Common myeloid progenitor, CD34-positive (primary cell): ENCODE measurements at places on chromosomes 6 and 20.

- peaks cover 2% of the 10 kb centered on the region for H3K27me3 ChIP-seq
- no peak overlapping the region for H3K27ac ChIP-seq
- no peak overlapping the region for H3K4me3 ChIP-seq
- no peaks in the 10 kb centered on the region for H3K36me3 ChIP-seq
Measured at GRCh38 chr6:166052837-166053236, 114.8 kb downstream of the TBXT start.

DNA sequence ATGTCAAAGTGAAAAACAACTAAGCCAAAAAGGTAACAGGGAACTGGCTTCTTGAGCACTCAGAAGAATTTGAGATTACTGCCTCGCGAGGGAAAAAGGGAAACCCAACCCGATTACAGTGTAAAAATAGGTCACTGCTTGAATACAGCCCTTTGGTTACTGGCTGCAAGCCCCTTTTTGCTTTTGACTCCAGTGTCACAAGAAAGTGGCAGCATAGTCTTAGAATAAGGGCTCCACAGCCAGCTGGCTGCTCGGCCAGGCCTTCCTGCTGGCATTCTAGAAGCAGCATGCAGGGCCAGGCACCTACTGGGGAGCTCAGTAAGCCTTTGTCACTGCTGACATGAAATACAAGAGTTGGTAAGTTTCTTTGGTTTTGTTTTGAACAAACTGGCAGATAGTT is 83.0 kb downstream of the ZHX3 start:
- H3K4me1 ChIP-seq = peaks cover 4% of the 10 kb centered on the region
- H3K27ac ChIP-seq = no peak overlapping the region
- H3K36me3 ChIP-seq = peaks cover 2% of the 10 kb centered on the region
- no peaks in the 10 kb centered on the region for H3K27me3 ChIP-seq
- DNase-seq = no peak

DNA sequence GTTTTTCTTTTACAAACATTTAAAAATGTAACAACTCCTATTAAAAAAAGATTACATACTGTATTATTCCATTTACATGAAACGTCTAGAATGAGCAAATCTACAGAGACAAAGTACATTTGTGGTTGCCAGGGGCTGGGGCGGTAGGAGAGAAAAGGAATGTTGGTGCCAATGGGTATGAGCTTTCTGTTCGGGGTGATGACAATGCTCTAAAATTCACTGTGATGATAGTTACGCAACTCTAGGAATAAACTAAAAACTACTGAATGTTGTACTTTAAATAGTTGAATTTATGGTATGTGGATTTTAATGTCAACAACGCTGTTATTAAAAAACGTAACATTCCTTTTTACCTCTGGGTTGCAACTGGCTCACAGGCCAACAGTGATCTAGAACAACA is 211.1 kb downstream of the GMDS start:
- H3K27me3 ChIP-seq = no peaks in the 10 kb centered on the region
- H3K36me3 ChIP-seq = no peaks in the 10 kb centered on the region
- DNase-seq = no peak
- peaks cover 22% of the 10 kb centered on the region for H3K4me1 ChIP-seq

DNA sequence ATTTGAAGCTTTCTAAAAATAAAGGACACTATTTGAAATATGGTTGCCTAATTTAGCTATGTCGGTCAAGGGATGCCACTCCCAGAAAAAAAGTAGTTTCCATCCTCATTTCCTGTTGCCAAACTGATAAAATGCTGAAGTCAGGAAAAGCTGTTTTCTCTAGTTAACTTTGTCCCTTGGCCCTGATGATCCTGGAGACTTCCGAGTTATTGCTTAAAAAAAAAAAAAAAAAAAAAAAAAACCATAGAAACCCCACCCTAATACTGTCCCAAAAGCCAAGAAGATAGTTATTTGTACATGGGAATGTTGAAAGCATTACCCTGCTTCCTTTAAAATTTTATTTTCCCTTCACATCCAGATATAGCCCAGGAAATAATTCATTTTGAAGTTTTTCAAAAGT is 236.7 kb downstream of the SOD2 start:
- no peaks in the 10 kb centered on the region for H3K4me1 ChIP-seq
- no peak for DNase-seq
- no peaks in the 10 kb centered on the region for H3K36me3 ChIP-seq
- no peak overlapping the region for H3K4me3 ChIP-seq
- no peak overlapping the region for H3K27ac ChIP-seq

- H3K27me3 ChIP-seq = no peaks in the 10 kb centered on the region
- H3K4me3 ChIP-seq = no peak overlapping the region
- no peak overlapping the region for H3K27ac ChIP-seq
- DNase-seq = no peak
Measured at GRCh38 chr6:129662980-129663431, 47.0 kb downstream of the ARHGAP18 start.
